NCI-H774 (cell line): ENCODE measurements at places on chromosomes 2 and 18.
A peak's percentile ranks its signal among the peaks of the same experiment; 100 is the strongest.

DNA sequence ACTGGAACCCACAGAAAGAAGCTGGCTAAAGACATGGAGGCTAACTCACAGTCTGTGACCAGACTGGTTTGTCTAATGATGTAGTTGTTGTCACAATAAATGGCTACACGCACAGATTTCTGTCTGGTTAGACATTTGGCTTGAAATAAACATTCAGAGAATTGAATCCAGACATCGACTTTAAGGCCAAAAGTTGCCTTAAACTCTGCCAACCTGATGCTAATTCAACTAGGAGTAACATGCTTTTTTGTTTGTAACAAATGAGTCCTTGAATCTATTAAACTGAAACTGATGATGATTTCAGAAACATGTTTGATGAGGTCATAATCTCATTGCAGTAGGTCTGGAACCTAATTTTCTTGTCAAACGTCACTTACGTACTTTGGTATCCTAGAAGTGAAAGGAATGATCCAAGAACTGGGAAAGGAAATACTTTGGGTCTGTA lies 123.8 kb downstream of the ERBB4 start:
- no peak for DNase-seq

GRCh38 chr2:3986063-3986462 lies 282.7 kb downstream of the DCDC2C start:
- DNase-seq = no peak

GRCh38 chr2:200810998-200811332 lies 745 bp upstream of the BZW1 start:
- no peak for DNase-seq

- DNase-seq = peak; percentile 27
Observed at GRCh38 chr2:176814740-176815367, 397.7 kb upstream of the HNRNPA3 start.

DNA sequence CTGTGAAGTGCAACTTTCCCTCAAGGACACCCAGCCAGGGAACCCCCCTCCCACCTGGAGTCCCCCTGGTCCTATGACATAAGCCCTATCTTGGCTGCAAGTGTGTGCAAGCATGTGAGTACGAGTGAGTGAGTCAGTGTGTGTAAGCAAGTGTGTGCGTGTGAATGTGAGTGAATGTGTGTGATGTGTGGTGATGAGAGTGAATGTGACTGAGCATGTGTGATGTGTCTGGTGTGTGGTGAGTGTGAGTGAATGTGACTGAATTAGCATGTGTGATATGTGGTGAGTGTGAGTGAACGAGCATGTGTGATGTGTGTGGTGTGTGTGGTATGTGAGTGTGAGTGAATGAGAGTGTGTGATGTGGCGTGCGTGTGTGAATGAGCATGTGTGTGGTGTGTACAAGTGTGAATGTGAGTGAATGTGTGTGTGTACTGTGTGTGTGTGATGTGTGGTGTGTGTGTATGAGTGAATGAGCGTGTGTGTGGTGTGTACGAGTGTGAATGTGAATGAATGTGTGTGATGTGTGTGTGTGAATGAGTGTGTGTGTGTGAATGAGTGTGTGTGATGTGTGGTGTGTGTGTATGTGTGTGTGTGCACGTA lies 68.8 kb upstream of the SMAD7 start:
- DNase-seq = no peak

- no peak for DNase-seq
Observed at GRCh38 chr2:55776479-55776878, 82.8 kb upstream of the PNPT1 start.

DNA sequence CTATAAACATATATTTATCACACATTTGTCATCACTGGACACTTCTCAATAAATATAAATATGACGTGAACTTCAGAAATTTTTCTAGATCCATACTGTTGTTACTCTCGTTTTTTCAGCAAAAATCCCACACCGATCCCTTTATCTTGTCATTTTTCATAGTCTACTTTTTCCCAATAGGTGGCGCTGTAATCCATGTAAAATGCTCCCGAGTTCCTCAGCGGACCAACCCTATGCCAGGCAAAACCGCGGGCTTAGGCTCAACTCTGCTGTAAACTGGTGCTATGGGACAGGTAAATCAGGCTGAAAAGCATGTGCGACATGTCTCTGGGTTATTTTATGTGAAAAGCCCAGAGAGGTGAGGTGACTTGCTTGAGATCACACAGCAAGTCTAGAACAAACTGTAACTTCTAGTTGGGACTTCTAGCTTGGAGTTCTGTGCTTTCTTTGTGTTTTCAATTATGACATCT lies 104.0 kb downstream of the COBLL1 start:
- DNase-seq = peak; percentile 78

DNA sequence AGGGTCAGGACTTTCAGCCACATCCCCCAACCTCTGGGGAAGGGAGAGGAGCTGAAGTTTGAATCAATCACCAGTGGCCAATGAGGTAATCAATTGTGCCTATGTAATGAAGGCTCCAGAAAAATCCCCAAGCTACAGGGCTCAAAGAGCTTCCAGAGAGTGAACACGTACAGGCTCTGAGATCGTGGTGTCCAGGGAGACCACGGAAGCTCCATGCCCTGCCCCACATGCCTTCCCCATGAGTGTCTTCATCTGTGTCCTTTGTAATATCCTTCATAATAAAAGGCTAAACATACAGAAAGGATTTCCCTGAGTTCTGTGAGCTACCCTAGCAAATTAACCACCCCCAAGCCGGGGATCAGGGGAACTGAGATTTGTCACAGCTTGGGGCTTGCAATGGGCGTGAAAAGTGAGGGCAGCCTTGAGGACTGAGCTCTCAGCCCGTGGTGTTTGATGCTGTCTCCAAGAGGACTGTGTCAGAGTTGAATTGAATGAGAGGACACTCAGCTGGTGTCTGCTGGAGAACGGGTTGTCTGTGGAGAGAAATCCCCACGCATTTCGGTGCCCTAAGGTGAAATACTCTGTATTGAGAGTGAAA lies 25.5 kb upstream of the TUBB6 start:
- no peak for DNase-seq

DNA sequence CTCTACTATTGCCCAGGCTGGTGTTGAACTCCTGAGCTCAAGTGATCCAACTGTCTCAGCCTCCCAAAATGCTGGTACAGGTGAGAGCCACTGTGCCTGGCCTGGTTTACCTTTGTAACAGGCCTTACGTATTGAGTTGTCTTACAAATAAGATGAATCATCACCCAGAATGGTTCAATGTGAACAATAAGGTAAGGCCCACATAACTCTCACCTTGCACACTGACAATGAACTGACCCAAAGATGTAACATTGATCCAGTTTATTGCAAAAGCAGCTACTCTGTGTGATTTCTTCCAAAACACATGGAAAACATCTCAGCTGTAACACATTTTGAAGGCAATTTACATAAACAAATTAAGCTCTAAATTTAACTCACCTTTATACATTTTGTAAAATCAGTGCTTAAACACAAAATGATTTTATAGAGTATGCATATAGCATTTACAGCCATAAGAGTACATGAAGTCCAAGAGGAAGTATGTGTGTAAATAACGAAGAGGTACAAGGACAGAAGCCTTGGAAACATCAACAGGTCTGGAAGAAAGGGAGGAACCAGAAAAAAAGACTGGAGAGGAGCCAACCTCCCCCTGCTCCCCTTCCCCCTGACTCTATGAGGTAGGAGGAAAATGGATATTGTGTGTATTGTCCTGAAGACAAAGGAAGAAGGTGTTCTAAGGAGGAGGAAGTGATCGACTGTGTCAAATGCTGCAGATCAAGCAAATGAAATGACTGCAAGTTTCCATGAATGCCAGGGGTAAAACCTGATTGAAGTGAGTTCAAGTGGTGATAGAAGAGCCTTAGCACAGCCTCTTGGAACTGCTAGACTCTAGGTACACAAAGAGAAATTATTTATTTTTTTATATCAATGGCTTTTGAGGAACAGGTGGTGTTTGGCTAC lies 5.6 kb upstream of the WDFY1 start:
- DNase-seq = no peak

- DNase-seq = peak; percentile 13
Observed at GRCh38 chr2:165793161-165793778, 777 bp downstream of the GALNT3 start.

- DNase-seq = no peak
Observed at GRCh38 chr2:231347081-231347480, 48.4 kb upstream of the B3GNT7 start.

GRCh38 chr2:9539531-9539930 lies 16.1 kb downstream of the ADAM17 start:
- DNase-seq = no peak

GRCh38 chr2:27496357-27497287 lies at the start of gene GCKR:
TSS of gene GCKR (plus strand) at chr2:27496839. CDS start at chr2:27496905, 66 bp downstream.
- DNase-seq = no peak

- DNase-seq = no peak
Observed at GRCh38 chr2:172724724-172725123, 10.9 kb upstream of the RAPGEF4 start.
